Gastrocnemius medialis (tissue), 4 donors: ENCODE measurements at places on chromosomes 6 and 20. TPM values are rescaled to one million over a fixed set of nuclear protein-coding genes. Genes with fewer than 3 reads are reported as not detected.
A peak's percentile ranks its signal among the peaks of the same experiment; 100 is the strongest.

RAMACL gene
- 5.6 TPM for total RNA-seq

HNF4A gene
- 0.29 TPM for total RNA-seq

HSPA12B gene
- 3.7 TPM for total RNA-seq

GRCh38 chr6:55584654-55585354 lies 5.8 kb upstream of the HMGCLL1 start:
- H3K4me3 ChIP-seq = no peak overlapping the region
- H3K27me3 ChIP-seq = no peaks in the 10 kb centered on the region
- no peaks in the 10 kb centered on the region for H3K36me3 ChIP-seq
- no peak overlapping the region for H3K27ac ChIP-seq
- DNase-seq = no peak

DNA sequence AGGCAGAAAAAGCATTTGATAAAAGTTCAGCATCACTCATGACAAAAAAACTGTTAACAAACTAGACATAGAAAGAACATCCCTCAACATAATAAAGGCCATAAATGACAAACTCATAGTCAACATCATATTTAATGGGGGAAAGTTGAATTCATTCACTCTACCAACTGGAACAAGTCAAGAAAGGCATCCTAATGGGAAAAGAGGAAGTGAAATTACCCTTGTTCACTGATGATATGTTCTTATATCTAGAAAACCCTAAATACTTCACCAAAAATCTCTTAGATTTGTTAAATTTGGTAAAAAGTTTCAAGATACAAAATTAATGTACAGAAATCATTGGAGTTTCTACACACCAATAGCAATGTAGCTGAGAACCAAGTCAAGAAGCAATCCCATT lies 48.9 kb downstream of the GGTLC1 start:
- H3K27ac ChIP-seq = no peak overlapping the region
- no peak for DNase-seq

HDGFL1 gene
- total RNA-seq = not detected

CTCFL gene
- not detected for total RNA-seq

GRCh38 chr20:37335642-37336368 lies 10.1 kb upstream of the SRC start:
- H3K27ac ChIP-seq = peak overlapping the region; percentile 28
- no peaks in the 10 kb centered on the region for H3K4me1 ChIP-seq
- no peak overlapping the region for H3K4me3 ChIP-seq
- H3K36me3 ChIP-seq = no peaks in the 10 kb centered on the region
- H3K27me3 ChIP-seq = no peaks in the 10 kb centered on the region
- DNase-seq = no peak

CST5 gene
- total RNA-seq = not detected

VWA7 gene
- 7.8 TPM for total RNA-seq

PLTP gene
- total RNA-seq = 77.3 TPM

- DNase-seq = no peak
- no peaks in the 10 kb centered on the region for H3K27me3 ChIP-seq
- H3K36me3 ChIP-seq = no peaks in the 10 kb centered on the region
- no peak overlapping the region for H3K27ac ChIP-seq
- peaks cover 10% of the 10 kb centered on the region for H3K4me1 ChIP-seq
These were observed 275.6 kb downstream of the BTBD9 start for GRCh38 chr6:38364127-38364526.

DNA sequence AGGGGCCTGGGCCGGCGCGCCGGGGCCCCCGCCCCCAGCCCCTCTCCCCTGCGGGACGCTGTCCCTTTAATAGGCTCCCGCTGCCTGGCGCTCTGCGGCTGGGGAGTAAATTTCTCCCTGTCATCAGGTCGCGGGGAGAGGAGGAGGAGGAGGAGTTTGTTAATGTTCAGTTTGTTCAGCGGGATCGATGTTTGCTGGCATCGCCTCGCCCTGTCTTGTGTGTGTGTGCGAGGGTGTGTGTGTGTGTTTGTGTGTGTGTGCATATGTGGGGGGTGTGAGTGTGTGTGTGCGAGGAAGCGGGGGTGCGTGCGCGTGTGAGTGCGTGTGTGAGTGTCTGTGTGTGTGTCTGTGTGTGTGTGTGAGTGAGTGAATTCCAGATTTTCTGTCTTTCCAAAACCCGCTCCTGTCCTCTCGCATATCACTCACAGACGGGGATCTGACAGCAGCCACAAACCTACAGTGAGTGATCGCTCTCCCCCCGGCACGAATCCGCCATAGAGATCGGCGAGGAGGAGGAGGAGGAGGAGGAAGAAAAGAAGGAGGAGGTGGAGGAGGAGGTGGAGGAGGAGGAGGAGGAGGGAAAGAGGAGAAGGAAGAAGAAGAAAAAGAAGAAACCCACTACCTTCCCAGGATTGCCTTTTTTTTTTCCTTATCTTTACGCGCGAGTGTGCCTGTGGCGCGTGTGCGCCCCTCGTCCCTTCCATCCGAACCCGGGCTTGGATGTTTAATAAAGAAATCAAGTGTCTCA lies at the start of gene TSHZ2:
TSS of gene TSHZ2 (plus strand) at position 169 of the 748 bp plus-strand sequence. CDS start 936 bp downstream, outside the sequence.
- no peaks in the 10 kb centered on the region for H3K36me3 ChIP-seq
- H3K4me3 ChIP-seq = peak within 1 kb of the TSS; percentile 54
- peak; percentile 4 for DNase-seq
- H3K4me1 ChIP-seq = no peaks in the 10 kb centered on the region
- peak within 1 kb of the TSS; percentile 61 for H3K27ac ChIP-seq
- H3K27me3 ChIP-seq = peaks cover 6% of the 10 kb centered on the region

PPP1R14C gene
- 14.9 TPM for total RNA-seq

DSE gene
- 13.0 TPM for total RNA-seq

DNA sequence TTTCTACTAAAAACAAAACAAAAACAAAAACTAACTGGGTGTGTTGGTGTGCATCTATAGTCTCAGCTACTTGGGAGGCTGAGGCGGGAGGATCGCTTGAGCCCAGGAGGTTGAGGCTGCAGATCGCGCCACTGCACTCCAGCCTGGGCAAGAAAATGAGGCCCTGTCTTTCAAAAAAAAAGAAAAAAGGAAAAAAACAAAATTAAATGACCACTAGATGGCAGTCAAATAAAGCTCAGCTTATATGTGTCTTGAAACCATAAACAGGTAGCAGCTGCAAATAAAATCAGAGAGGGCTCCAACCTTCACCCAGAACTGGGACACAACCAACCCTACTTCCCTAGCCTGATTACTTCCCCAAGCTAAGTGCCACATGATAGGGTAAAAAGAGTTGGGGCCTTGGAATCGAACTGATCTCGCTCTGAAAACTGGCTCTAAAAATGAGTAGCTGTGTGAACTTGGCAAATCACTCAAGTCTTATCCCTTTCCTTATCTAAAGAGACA lies 67.1 kb upstream of the ADGRF4 start:
- peaks cover 7% of the 10 kb centered on the region for H3K4me1 ChIP-seq
- no peak for DNase-seq
- peak overlapping the region; percentile 27 for H3K27ac ChIP-seq
- H3K4me3 ChIP-seq = no peak overlapping the region

- H3K27ac ChIP-seq = no peak overlapping the region
- no peak for DNase-seq
- H3K4me3 ChIP-seq = no peak overlapping the region
- H3K36me3 ChIP-seq = no peaks in the 10 kb centered on the region
These were observed 38.9 kb upstream of the ENPP1 start for GRCh38 chr6:131768964-131769363.

GRCh38 chr20:14958626-14959025 lies 621.2 kb upstream of the FLRT3 start:
- DNase-seq = no peak
- no peaks in the 10 kb centered on the region for H3K27me3 ChIP-seq
- no peaks in the 10 kb centered on the region for H3K4me1 ChIP-seq
- H3K36me3 ChIP-seq = no peaks in the 10 kb centered on the region
- H3K4me3 ChIP-seq = no peak overlapping the region
- H3K27ac ChIP-seq = no peak overlapping the region

- no peak for DNase-seq
- H3K27ac ChIP-seq = peak overlapping the region; percentile 50
- H3K4me1 ChIP-seq = peaks cover 11% of the 10 kb centered on the region
- peaks cover 3% of the 10 kb centered on the region for H3K36me3 ChIP-seq
- H3K27me3 ChIP-seq = no peaks in the 10 kb centered on the region
These were observed 13.6 kb downstream of the TGM2 start for GRCh38 chr20:38151455-38151854.

RBBP8NL gene
- total RNA-seq = not detected

WFDC12 gene
- not detected for total RNA-seq

- H3K27ac ChIP-seq = no peak overlapping the region
- H3K36me3 ChIP-seq = peaks cover 83% of the 10 kb centered on the region
- H3K4me1 ChIP-seq = no peaks in the 10 kb centered on the region
- no peaks in the 10 kb centered on the region for H3K27me3 ChIP-seq
- H3K4me3 ChIP-seq = no peak overlapping the region
- DNase-seq = no peak
These were observed 21.1 kb downstream of the AHCY start for GRCh38 chr20:34282041-34282440.

DNA sequence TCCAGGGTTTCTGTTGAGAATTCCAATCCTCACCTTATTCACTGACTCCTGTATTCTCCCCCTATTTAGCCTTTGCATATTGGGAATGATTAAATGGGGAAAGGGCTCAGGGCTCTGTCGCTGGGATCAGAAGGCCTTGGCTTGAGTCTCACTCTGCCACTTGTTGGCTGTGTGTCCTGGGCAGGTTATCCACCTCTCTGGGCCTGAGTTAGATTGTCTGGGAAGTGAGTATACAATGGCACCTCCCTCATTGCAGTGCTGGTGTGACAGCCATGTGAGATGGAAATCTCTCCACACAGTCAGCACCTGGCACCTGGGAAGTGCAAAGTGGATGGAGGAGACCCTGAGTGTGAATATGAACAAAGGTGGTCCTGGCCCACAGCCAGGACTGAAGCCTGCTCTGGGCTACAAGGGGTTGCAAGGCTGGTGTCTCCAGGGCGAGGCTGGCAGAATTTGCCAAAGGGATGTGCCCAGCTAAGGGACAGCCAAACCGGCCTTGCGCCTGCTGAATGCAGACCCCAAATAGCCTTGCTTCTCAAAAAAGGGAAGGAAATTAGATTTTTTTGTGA lies 200.0 kb upstream of the PMEPA1 start:
- H3K4me3 ChIP-seq = no peak overlapping the region
- H3K27ac ChIP-seq = no peak overlapping the region
- H3K27me3 ChIP-seq = no peaks in the 10 kb centered on the region

DNA sequence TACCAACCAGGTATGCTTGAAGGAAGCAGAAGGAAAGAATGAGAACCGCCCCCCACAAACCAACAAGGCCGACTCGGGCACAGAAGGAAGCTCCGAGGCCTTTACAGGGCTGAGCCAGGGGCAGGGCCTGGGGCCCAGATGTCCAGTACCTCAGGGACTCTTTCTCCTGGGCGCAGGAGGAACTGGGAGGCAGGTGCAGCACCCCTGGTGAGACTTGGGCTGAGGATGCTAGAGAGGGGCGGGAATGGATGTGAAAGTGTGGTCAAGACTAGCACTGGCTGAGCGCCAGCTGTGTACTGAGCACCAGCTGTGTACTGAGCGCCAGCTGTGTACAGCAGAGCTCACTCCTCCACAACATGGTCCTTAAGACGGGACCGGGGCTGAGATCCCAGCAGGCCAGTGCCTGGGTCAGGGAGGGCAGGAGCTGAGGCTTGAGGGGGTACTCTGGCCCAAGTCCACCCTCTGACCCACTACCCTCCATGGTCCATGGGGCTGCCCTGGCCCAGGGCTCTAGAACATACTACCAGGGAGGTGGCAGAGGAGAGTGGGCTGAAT lies 369.4 kb downstream of the TAF4 start:
- H3K36me3 ChIP-seq = no peaks in the 10 kb centered on the region
- no peaks in the 10 kb centered on the region for H3K4me1 ChIP-seq
- H3K27me3 ChIP-seq = no peaks in the 10 kb centered on the region
- DNase-seq = no peak

- H3K4me1 ChIP-seq = peaks cover 6% of the 10 kb centered on the region
- H3K27me3 ChIP-seq = no peaks in the 10 kb centered on the region
- no peak overlapping the region for H3K27ac ChIP-seq
- H3K36me3 ChIP-seq = no peaks in the 10 kb centered on the region
- no peak for DNase-seq
These were observed 679.5 kb upstream of the NRSN1 start for GRCh38 chr6:23446469-23446967.

DNA sequence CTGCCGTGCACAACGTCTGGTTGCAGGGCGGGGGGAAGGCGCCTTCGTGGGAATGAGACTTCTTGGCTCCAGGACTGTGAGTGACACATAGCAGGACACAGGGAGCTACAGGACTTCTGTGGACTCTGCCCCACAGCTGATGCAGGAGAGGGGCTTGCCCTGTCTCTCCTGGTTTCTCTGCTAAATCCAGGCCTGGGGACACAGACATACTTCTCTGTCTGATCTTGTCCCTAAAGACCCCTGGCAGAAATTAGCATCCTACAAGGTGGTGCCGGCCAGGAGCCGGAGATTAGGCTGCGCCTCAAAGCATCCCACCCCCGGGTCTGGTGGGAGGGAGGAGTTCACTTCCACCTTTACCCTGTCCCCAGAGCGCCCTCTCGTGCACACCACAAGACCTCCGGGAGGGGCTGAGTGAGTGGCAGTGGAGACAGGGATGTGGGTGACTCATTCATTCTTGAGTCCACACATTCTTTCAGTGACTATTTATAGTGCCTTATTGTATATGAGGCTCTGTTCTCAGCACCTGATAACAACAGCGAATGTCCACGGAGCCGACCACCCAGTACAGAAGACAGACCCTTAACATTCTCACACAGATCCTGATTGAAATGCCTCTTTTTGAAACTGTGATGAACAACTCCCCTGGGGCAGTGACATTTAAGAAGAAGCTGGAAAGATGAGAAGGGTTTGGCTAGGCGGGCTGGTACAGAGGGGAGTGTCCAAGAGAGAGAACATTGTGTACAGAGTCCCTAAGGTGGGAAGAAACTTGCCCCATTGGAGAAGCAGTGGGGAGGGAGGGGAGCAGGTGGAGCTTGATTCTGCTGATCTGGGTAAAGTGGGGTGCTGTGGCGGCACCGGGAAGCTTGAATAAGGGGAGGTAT lies 39.0 kb downstream of the GMPR start:
- peak overlapping the region; percentile 50 for H3K4me3 ChIP-seq
- H3K27ac ChIP-seq = peak overlapping the region; percentile 99
- H3K27me3 ChIP-seq = no peaks in the 10 kb centered on the region
- H3K4me1 ChIP-seq = peaks cover 59% of the 10 kb centered on the region
